Fibroblast of upper back skin (primary cell): ENCODE measurements at places on chromosomes 16 and 17.

- peak; percentile 98 for DNase-seq
Observed at GRCh38 chr16:11955713-11956123, 9.3 kb upstream of the TNFRSF17 start.

DNA sequence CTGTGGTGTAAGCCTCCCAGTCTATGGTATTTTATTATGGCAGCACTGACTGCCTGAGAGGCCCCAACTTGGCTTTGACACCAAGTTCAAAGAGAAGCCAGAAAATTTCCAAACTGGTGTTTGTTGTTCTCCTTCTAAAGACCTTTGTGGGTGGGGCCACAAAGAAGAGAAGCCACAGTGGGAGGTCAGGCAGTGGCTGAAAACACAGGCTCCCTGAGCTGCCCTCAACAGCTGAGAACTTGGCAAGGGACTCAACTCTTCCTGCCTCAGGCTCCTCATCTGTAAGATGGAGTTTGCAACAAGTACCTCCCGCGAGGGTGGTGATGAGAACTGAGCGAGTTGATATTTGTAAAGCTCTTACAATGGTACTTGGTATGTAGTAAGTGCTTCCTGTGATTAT is 18.2 kb downstream of the CES5A start:
- no peak for DNase-seq

DNA sequence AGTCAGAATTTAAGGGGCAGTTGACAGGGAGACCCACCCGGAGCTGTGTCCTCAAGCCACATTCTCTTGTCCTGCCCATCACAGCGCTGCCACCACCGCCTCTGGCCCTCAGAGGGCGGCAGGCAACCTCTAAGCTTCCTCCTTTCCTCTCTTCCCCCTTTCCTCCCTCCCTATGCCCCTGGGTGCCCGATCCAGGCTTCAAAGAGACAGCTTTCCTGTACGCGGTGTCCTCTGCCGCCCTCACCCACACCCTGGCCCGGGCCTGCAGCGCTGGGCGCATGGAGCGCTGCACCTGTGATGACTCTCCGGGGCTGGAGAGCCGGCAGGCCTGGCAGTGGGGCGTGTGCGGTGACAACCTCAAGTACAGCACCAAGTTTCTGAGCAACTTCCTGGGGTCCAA is 23.5 kb downstream of the WNT9B start:
- no peak for DNase-seq

GRCh38 chr16:64321066-64321465 is 800.8 kb downstream of the CDH11 start:
- DNase-seq = no peak

GRCh38 chr16:69784586-69784985 is 22.5 kb downstream of the WWP2 start:
- no peak for DNase-seq

- no peak for DNase-seq
Observed at GRCh38 chr17:78899361-78900260, 3.4 kb downstream of the CEP295NL start.

- no peak for DNase-seq
Observed at GRCh38 chr17:73317513-73318426, 6.0 kb upstream of the CDC42EP4 start.

DNA sequence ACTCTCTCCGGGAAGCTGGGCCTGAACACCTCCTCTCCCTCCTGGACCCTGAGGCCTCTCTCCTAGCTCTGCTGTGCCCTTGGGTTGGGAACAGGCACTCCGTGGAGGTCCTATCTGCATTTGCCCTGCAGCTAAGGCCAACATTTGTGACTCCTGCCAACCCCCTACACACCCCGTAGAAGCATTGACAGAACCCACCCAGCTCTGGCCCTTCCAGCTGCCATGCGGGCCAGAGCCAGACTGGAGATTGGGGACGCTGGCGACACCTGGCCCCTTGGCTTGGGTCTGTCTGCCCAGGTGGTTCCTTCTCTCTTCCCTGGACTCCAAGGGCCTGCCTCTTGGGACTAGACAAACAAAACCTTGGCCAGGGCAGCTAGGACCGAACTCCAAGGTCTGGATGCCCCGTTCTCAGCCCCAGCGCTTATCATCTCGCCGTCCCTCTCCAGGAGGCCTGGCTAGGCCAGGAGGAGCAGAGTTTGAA is 644 bp upstream of the RHBDF2 start:
- DNase-seq = no peak

DNA sequence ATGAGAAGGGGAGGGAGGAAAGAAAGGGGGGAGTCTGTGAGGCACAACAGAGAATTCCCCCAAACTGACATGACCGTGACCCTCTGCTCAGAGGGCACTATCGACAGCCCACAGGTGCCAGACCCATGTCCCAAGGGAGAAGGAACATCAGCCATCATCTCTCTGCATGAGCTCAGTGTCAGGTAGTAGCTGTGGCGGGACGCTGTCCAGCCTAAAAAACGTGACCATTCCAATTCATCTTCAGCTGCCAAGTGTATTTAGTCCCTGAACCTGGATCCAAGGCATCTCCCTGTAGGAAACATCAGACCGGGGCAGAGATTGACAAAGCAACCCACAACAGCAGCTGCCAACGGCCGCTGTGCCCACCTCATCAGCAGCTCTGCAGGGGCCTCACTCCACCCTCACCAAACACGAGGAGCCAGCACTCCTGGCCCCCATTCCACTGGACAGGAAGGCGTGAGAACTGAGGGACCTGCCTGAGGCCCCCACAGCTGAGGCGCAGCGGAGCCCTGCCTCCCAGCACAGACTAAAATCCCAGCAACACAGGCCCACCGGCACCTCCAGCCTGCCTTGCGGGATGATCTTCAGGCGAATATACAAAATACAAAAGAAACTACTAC is 8.6 kb downstream of the TAF1C start:
- DNase-seq = no peak

DNA sequence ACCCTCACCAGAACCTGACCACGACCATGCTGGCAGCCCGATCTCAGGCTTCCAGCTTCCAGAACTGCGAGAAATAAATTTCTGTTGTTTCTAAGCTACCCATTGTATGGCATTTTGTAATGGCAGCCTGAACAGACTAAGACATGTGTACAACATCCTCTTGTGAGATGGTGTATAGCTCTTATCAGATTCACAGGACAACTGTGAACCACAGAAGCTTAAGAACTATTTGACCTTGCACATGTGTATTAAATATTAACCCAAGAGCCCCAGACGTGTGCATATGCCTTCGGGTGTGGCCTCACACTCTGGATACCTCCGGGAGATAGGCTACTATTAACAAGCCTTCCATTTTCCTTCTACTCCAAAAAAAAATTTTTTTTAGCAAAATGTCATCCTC is 248.9 kb downstream of the SLC39A11 start:
- no peak for DNase-seq

GRCh38 chr17:44029736-44030135 is 15.0 kb upstream of the TMEM101 start:
- DNase-seq = no peak

DNA sequence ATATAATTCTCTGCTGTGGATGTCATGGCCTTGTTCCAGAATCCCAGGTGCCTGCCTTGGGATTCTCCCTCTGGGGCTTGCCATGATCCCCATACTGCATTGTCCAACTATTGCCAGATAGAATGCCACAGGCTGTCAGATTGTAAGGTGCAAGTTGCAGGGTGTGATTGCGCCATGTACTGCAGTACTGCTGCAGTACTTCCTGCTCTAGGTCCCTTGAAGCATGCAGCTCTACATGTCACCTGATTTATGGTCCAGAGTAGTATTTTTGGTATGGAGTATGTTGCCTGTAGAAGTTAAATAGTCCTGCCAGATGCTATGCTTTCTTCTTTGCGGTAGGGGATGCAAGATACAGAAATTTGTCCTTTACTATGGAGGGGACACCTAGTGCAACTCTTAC is 7.0 kb upstream of the SLFN5 start:
- no peak for DNase-seq

- DNase-seq = no peak
Observed at GRCh38 chr17:7650509-7651096, at the start of gene ATP1B2. ATP1B2 (plus strand) TSS chr17:7650926; CDS start chr17:7651519, 593 bp downstream.

- no peak for DNase-seq
Observed at GRCh38 chr16:65662256-65662655, 540.4 kb upstream of the CDH11 start.

- DNase-seq = no peak
Observed at GRCh38 chr17:4104506-4104905, 38.3 kb downstream of the ZZEF1 start.

GRCh38 chr16:3098459-3099394 is at the start of gene ZSCAN10:
ZSCAN10 (minus strand) TSS chr16:3099294; CDS start chr16:3092937, 6,357 bp downstream.
- DNase-seq = no peak

DNA sequence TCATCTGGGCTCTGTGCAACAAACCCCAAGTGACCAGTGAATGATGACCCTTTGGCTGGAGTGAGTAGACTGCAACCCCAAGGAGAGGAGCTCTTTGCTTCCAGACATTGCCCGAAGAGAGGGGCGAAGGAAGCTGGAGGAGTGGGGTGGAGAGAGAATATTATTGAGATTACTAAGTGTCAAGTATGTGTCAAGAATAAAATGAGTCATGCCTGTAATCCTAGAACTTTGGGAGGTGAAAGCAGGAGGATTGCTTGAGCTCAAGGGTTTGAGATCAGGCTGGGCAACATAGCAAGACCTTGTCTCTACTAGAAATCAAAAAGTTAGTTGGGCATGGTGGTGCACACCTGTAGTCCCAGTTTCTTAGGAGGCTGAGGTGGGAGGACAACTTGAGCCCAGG is 142.0 kb upstream of the CCL2 start:
- DNase-seq = no peak

DNA sequence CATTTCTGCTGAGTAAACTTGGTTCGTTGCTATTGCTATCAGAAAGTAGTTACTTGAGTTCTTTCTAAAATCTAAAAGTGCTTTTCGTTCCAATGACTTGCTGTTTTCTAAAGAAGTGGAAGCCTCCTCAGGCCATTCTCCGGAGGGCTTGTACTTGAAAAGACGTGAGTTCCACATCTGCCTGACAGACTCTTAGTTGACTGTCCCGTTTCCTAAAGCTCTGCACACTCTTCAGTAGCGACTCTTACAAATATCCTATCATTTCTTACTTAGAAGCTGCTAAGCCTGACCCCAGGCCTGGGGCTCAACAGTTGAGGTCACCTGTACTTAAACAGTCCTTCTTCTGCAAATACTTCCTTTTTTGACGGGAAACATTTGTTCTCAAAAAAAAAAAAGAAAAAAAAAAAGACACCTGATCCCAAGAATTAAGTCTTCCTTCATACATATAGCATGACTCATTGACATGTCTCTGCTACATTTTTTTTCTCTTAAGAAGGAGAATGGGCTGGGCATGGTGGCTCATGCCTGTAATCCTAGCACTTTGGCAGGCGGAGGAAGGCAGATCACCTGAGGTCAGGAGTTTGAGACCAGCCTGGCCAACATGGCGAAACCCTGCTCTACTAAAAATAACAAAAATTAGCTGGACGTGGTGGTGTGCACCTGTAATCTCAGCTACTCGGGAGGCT is 61.5 kb downstream of the DHRS7C start:
- DNase-seq = peak; percentile 32

DNA sequence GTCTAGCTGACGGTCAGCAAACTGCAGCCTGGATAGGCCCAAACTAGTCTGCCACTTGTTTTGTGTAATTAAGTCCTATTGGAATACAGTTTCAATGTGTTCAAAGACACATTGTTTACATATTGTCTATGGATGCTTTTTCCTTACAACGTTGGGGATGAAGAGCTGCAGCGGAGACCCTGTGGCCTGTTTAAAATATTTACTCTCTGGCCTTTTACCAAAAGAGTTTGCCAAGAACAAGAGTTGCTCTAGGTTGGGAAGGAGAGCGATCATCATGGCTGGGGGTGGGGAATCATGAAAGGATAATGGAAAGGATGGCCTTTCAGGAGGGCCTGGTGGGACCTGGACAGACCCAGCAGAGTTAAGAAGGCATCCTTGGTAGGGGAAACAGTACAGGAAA is 274.9 kb upstream of the ZFHX3 start:
- DNase-seq = no peak

DNA sequence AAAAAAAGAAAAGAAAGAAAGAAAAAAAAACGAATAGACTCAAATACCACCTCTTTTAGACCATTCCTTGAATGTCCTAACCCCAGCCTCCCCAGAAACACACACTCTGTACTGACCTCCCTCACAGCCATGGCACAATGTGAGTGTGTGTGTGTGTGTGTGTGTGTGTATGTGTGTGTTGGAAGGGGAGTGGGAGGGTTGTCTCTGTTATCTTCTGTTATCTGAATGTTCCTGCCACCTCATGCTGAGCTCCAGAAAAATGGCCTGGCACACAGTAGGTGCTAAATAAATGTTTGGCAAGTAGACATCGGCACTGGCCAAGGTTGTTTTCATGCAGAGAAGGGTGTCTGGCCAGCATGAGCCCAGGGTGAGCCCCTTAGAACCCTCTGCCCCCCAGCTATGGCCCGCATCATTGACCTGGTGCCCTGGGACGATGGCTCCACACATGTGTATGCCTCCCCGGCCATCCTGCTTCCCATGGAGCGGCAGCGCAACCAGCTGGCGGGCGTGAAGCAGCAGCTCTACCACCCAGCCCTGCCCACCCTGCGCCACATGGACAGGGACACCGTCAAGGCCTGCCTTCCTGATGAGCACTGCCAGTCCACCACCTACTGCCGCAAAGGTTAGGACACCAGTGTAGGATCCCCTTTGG is 6.6 kb upstream of the CNGB1 start:
- DNase-seq = no peak
